ENCODE measurements at places on chromosomes 3 and 15.

DNA sequence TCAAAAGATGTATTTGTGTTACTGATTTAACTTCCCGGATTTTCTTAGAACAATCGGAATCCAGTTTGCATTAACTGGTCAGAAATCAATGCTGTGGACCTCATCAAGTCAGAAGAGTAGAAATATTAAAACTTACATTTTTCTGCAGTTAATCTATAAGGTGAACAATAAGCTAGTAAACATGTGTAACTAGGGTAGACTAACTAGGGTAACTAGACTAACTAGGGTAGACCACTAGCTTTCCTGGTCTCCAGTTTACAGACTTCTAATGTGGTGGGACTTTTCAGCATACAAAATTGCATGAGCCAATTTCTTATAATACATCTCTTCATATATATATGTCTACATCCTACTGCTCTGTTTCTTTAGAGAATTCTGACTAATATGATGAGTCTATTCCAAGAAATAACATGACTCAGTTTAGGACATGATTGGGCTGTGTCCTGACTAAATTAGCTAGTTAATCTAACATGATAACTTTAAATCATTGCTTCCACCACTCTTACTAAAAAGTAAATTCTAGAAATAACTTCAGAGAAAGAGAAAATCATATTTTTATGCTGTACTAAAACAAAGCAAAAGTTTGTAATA is 5.3 kb downstream of the PLSCR2 start:
- no peak for DNase-seq

- DNase-seq, result no peak
Observed at GRCh38 chr3:64625381-64625780, 62.4 kb downstream of the ADAMTS9 start.

- no peak for DNase-seq
Observed at GRCh38 chr3:147963711-147964110, 554.5 kb downstream of the ZIC1 start.

- DNase-seq, result no peak
Observed at GRCh38 chr3:143750841-143751240, 97.4 kb downstream of the SLC9A9 start.

Measured in NCI-H774 (cell line).